ENCODE measurements at places on chromosomes 4 and X.

- DNase-seq, result no peak
These were observed 2.4 kb downstream of the ANKRD50 start for GRCh38 chr4:124710015-124710741.

DNA sequence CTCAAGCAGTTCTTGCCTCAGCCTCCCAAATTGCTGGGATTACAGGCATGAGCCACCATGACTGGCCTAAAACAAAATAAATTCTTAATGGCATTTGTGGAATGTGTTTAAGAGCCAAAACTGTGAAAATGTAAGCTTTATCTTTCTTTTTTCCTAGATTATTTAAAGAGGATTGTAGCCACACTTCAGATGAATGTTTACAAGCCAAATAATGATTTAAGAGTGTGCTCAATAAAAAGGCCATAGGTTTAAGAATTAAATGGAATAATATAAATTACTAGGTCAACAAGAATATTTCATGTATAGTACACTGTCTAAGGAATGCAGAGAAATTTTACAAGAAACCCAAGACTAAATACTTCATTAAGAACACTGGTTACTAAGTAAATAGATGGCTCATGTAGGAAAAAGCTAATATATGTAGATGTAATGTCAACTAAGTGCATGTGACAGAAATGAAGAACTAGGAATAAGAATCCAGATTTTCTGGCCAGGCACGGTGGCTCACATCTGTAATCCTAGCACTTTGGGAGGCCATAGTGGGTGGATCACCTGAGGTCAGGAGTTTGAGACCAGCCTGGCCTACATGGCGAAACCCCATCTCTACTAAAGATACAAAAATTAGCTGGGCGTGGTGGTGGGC is 21.3 kb upstream of the UGDH start:
- no peak for DNase-seq

DNA sequence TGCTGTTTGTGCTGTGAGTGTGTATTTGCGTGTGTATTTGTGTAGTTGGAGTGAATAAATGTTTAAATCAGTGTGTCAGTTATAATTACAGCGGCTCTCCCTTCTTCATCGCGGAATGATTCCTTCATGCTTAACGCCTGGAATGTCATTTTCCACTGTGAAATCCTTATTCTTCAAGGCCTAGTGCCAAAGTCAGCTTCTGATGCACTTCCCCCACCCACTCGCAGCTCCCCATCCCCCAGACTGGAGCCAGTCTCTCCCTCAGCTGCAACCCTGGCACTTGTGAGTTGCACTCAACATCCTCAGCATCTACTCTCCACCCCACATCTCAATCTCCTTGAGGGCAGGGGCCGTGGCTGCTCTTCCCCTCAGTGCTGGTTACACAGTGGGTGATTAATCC is 583.0 kb downstream of the BCOR start:
- no peak for DNase-seq

DNA sequence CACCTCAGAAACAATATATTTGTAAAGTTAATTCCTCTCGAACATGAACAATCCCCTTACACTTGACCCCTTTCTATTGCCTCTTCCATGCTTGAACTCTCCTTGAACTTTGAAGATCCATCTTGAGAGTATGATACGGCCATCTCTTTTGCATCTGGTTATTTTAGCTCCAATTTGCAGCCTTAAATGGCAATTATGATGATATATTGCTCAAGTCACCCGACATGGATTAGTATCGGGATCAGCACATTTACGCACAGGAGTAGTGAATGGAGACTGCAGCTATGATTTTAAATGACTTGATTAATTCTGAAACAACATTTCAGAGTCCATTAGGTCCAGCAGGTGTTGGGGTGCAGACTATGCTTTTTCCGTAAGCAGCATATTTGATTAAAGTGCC is 143.8 kb upstream of the PAQR3 start:
- no peak for DNase-seq

- DNase-seq, result no peak
These were observed 2.8 kb upstream of the IL21 start for GRCh38 chr4:122623637-122624166.

DNA sequence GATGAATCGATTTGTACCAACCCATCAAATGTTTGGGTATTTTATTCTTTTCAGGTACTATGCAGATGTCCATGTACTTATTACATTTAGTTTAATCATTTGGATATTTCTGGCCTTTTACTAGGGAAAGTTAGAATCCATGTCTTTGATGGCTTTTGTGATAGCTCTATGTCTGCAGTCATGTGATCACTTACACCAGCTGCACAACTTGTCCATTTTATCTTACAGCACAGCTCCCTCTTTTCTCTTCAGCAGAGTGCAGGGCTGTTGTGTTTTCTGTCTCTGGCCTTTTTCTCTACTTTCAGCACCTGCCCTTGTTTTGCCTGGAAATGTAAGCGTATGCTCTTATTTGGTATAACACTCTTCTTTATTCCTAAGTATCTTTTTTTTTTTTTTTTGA is 30.6 kb downstream of the WWC2 start:
- DNase-seq, result no peak

- DNase-seq, result no peak
These were observed 49.2 kb downstream of the ENOPH1 start for GRCh38 chr4:82479562-82479961.

Measured in CD4-positive, alpha-beta T cell treated with Interleukin-12 subunit alpha and Interleukin-12 subunit beta, for 1 hour (primary cell).